Lung (tissue), 17 donors: ENCODE measurements at places on chromosomes 1 and 21. TPM values are rescaled to one million over a fixed set of nuclear protein-coding genes. Genes with fewer than 3 reads are reported as not detected.

The ARHGAP30 gene
- total RNA-seq, result 10.5 TPM

The FMO5 gene
- 10.4 TPM for total RNA-seq

The SYTL1 gene
- total RNA-seq, result 10.5 TPM

The CADM3 gene
- total RNA-seq, result 3.7 TPM

The EXTL1 gene
- total RNA-seq, result 0.43 TPM

The PLXNA2 gene
- 118 TPM for total RNA-seq

The AMPD1 gene
- total RNA-seq, result not detected

The PTGS2 gene
- total RNA-seq, result 12.6 TPM

The TINAGL1 gene
- 90.9 TPM for total RNA-seq

The PLK3 gene
- total RNA-seq, result 45.3 TPM

The ASAP3 gene
- 38.1 TPM for total RNA-seq

The CAMK2N1 gene
- 32.5 TPM for total RNA-seq

The RUNX3 gene
- 9.0 TPM for total RNA-seq

The MPL gene
- total RNA-seq, result 0.63 TPM

The CDC14A gene
- total RNA-seq, result 19.1 TPM

The ENTREP3 gene
- 28.7 TPM for total RNA-seq

The RHCE gene
- 0.31 TPM for total RNA-seq

The SIK1 gene
- total RNA-seq, result 34.1 TPM

The C1orf198 gene
- 109 TPM for total RNA-seq

The SPATA6 gene
- 94.2 TPM for total RNA-seq

The CD34 gene
- total RNA-seq, result 81.9 TPM

The LCE6A gene
- total RNA-seq, result not detected

The CIART gene
- total RNA-seq, result 1.3 TPM

The GNAT2 gene
- total RNA-seq, result not detected

The TTC22 gene
- 3.4 TPM for total RNA-seq

The TNFAIP8L2 gene
- 11.3 TPM for total RNA-seq

The ATF3 gene
- total RNA-seq, result 44.1 TPM

The MAP1LC3C gene
- 0.61 TPM for total RNA-seq

The UTS2 gene
- total RNA-seq, result 0.82 TPM

The HES2 gene
- total RNA-seq, result 5.0 TPM

The C1orf141 gene
- 11.4 TPM for total RNA-seq

The MIXL1 gene
- 0.49 TPM for total RNA-seq

The SPRR2B gene
- total RNA-seq, result not detected

The ZYG11A gene
- total RNA-seq, result 0.20 TPM

The KCND3 gene
- 12.1 TPM for total RNA-seq
